NCI-H2171 treated with DMSO at 0.1 percent for 48 hours (cell line): ENCODE measurements at places on chromosomes 3 and 15.
A peak's percentile ranks its signal among the peaks of the same experiment; 100 is the strongest.

DNA sequence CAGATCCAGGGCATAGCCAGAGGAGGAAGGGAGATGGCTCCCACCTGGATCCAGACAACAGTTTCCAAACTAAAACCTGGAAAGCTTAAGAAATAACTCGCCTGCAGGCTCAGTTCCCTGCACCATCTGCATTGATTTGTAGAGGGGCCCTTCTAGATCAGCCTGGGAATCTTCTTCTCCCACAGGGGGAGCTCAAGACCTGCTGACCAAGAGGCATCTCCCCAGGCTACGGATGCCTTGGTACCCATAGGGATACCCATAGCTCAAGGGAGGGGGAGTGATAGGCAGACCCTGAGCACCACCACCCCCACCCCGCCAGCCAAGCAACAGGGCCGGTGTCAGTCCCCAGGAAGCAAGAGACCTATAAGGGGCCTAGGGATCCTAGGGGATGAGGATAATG is 28.0 kb upstream of the DCLK3 start:
- DNase-seq = no peak

GRCh38 chr15:48602358-48603122 is 43.0 kb downstream of the FBN1 start:
- no peak for DNase-seq

GRCh38 chr3:72287956-72288355 is 503.0 kb upstream of the PROK2 start:
- no peak for DNase-seq

- DNase-seq = peak; percentile 23
Measured at GRCh38 chr15:80484333-80484864, 80.2 kb downstream of the ARNT2 start.

DNA sequence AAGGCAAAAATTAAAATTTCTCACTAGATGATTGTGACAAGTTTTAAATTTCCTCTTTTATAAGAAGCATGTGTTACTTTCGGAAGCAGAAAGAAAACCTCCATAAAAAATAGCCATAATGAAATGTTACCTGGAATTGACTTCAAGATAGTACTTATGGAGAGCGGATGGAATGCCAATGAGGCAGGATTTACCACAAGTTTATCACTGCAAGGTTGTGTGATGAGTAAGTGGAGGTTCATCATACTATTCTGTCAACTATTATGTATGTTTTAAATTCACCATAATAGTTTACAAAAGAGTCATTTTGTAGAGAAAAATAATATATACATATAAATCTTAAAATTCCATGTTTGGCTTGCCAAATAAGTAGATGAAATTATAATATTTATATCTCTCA is 230.3 kb downstream of the SCAPER start:
- DNase-seq = no peak

DNA sequence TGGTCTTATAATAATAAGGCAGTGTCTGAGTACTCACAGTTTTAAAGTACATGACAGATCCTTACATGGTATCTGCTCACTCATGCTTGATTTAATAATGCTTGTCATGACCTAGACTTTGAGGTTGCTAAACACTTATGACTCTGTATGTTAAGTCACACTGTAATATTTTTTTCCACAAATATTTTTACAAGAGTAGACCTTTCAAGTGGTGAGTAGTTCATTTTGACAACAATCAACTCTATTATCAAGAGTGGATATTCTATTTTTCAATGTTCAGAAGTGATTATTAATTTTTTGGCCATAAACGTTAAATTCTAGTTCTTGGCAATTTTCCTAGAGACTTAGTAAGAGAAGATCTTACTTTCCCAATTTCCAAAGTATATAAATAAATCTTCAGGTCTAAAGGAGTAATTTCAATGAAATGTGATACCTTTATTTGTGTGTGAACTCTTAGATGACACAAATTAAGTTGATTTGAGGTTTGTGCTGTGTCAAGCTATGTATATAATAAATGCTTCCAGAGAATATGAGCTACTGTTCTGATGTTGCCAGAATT is 104.5 kb downstream of the NLGN1 start:
- DNase-seq = no peak

GRCh38 chr3:66312039-66312438 is 91.2 kb downstream of the SLC25A26 start:
- DNase-seq = no peak

DNA sequence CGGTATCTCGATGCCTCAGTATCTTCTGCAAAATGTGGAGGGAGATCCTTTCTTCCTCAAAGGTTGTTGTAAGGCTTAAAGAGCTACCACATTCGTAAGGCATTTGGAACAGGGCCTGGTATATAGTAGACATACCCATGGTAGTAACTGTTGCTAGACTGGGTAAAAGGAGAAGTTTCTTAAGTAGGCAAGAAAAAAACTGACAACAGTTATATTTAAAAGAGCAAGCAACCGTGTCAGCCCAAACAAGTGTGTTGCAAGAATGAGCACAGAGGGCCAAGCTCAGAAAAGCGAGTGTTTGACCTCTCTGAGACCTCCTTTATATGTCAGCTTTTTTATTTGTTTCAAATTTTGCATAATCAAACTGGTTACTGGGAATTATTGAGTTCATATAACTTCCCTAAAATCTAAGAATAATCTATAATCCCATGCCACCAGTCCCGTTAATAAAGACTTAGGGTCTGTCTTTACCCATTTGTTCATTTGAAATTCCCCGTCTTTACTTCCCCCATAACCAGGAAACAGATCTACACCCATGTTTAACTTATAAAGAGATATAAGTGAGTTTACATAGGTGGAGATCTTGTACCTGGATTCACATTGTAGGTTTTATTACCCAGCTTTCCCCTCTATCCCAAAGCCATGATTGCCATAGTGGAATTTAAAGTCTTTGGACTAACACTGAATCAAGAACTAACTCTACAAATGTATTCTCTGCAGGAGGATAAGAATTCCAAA is 7.3 kb downstream of the B3GNT5 start:
- DNase-seq = no peak

DNA sequence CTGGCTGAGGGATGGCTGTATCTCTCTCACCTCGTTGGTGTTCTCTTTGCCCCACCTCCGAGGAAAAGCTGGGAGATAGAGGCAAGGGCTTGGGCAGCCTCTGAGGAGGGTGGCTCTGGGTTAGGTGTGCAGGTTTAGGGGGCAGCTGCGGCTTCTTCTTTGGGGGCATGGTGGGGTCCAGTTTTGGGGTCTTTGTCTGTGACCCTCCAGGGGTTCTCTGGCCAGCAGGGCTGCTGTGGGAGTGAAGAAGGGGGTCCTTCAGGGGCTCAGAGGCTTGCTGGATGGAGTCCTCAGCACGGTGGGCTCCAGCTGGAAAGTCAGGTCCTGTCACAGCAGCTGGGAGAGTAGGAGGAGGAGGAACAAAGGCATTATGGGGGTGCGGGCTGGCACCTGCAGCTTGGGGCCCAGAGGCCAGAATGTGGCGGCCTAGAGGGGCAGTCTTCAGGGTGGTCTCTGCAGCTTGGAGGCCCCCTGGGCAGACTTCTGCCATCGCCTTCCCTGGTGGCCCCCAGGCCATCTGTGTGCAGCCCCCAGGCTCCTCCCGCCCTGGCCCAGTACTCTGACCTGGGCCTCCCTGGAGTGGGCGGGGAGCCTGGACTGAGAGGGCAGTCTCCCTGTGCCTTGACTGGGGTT is 7.0 kb downstream of the XIRP1 start:
- no peak for DNase-seq

DNA sequence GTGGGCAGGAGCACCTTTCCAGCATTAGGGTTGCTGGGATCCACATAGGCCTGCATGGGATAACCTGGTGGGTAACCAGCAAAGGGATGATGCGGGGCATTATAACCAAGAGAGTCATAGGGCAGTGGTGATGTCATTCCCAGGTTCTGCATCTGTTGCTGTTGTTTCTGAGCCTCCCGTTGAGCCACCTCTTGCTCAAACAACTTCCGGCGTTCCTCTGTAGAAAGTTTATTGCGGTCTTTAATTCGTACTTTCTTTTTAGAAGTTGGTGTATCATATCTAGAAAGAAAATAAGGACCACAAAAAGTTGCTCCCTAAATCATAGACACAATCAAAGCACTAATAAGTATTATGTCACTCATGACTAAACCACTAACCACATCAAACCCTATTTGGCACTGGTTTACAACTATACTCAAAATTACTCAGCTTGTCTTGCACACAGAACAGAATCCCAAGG is 77.8 kb downstream of the NBEAL2 start:
- no peak for DNase-seq

GRCh38 chr3:188465311-188465710 is 311.4 kb downstream of the LPP start:
- no peak for DNase-seq

- no peak for DNase-seq
Measured at GRCh38 chr3:4416961-4417360, 50.1 kb downstream of the SUMF1 start.

- DNase-seq = no peak
Measured at GRCh38 chr15:36365963-36366362, 213.5 kb upstream of the CDIN1 start.

DNA sequence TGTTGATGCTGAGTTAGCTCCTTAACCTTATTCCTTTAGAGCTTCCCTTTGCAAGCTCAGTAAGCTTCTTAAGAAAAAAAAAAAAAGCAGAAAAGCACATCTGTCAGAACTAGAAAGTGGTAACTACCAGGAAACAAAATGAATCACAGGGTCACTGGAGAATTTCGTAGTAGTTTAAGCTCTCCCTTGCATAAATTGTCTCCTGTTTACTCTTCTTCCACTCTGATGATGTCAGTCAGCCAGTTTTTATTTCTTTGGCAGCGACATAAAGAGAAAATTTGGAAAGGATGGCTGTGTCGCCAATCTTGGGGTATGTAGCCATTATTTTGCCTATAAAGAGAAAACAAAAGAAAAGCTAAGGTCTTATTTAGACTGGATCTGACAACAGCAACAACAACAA is 3.2 kb upstream of the GABRR3 start:
- no peak for DNase-seq

DNA sequence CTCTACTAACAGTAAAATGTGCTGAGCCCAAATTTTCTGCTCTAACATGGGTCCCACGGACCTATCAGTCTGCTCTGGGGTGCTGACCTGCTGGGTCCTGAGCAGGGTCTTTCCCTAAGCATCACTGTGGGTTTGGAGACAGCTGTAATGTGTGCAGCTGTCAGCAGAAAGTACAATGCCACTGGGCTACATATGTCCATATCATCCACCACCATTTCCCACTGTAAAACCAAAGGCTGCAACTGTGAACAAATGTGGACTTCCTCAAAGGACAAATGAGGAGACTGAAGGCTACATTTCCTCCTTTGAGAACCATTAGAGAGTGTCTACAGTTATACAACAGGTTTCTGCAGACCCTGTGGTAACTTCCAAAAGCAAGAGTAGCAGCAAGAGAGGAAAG is 33.8 kb upstream of the IP6K2 start:
- no peak for DNase-seq

GRCh38 chr15:53869044-53869805 is 109.0 kb upstream of the UNC13C start:
- no peak for DNase-seq

GRCh38 chr15:72541674-72542073 is 67.5 kb downstream of the ARIH1 start:
- no peak for DNase-seq

DNA sequence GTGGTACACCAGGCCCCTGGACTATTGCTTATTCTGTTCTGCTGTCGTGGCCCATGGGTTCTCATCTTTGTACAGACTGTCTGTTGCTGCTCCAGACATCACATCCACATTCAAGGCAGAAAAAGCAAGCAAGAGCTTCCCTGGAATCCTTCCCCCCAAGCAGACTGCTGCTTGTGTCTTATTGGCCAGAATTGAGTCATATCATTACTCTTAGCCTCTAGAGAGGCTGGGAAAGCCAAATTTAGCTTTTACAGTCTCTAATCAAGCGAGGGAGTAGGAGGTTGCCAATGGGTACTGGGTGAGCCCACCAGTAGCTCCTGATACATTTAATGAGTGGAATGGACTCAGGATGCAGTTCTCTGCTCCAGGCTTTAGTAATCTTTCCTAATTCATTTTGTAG is 39.4 kb downstream of the RAB6B start:
- no peak for DNase-seq

DNA sequence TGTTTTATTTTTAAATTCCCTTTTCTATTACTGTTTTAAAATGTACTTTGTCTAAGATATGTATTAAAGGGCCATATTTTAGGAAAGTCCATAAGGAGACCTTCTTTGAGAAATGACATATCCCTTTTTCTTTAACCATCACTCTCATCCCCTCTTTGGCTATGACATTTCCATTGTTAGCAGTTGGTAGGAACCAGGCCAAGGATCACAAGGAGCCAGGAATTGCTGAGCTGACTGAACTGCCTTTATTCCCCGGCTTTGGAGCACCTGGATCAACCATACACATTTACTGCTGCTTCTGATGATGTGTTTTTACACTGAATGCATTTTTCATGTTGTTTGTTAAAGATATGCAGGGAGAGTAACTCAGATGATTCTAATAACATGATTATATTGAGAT is 79.7 kb downstream of the HHLA2 start:
- DNase-seq = no peak

DNA sequence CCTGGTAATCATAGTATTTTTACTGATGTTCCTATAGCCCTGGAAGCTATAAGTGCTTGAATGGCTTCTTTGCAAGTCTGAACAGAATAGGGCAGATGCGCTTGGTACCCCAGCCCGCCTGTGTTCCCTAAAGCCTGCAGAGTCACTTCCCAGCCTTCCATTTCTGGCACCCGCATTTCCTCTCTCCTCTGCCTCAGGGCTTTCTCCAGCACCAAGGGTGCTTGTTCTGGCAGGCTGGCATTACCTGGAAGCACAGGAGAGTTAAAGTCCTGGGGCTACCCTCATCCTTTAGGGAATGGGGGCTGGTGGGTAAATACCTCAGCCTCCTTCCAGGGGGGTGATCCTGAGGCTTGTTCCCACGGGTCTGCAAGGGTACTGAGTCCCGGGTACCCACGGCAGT is 7.4 kb upstream of the CHRNA3 start:
- DNase-seq = no peak

DNA sequence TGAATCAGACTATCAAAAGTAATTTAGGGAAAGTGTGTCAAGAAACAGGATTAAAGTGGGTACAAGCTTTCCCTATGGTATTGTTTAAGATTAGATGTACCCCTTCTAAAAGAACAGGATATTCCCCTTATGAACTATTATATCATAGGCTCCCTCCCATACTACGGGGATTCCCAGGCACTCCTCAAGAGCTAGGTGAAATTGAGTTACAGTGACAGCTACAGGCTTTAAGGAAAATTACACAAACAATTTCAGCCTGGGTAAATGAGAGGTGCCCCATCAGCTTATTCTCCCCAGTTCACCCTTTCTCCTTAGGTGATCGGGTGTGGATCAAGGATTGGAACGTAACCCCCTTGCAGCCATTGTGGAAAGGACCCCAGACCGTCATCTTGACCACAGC is 240.8 kb upstream of the CNTN6 start:
- DNase-seq = no peak

DNA sequence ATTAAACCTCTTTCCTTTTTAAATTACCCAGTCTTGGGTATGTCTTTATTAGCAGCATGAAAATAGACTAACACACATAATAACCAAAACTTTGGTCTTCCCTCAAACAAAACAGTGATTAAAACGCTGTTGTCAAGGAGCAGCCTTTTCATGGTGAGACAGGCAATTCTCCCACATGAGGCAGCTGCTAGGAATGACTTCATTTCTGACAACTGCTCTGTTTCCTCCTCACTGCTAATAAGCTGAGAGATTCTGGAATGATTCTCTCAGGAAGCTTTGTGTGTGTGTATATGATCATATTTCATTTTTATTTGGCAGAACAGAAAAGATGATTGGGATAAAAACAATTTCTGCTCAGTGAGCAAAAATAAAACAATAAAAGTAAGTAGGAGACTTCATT is 580.6 kb upstream of the ADAMTS9 start:
- peak; percentile 41 for DNase-seq
